ENCODE measurements at places on chromosomes 1 and 21.

GRCh38 chr1:187787736-187788135 lies 959.0 kb downstream of the PLA2G4A start:
- no peak for DNase-seq

DNA sequence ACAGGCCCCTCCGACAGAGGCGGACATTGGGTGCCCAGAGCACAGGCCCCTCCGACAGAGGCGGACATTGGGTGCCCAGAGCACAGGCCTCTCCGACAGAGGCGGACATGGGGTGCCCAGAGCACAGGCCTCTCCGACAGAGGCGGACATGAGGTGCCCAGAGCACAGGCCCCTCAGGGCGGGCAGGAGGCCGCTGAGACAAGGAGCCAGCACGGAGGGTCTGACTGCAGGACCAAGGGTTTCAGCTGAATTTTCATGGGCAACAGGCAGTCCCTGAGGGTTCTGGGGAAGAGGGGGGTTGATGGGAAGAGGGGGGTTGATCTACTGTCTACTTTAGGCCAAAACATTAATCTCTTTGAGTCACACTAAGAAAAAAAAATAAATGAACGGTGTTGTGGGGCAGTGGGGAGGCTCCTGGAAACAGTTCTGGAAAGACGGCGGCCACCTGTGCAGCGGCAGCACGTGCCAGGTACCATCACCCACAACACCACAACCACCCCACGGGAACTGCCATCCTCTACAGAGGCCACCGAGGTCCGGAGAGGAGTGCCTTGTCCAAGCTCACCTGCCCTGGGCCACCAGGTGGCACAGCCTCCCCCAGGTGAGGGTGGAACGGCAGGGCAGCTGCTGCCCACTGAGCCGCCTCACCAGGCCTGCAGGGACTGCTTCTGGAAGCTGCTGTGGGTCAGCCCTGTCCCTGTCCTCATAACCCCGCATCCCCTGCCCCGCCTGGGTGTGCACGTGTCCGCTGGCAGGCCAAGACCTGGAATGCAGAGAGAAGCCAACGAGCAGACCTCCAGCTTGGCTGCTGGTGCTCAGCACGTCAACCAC lies 20.5 kb downstream of the PRDM15 start:
- no peak for DNase-seq

GRCh38 chr1:48043622-48044021 lies 46.4 kb upstream of the TRABD2B start:
- DNase-seq, result no peak

DNA sequence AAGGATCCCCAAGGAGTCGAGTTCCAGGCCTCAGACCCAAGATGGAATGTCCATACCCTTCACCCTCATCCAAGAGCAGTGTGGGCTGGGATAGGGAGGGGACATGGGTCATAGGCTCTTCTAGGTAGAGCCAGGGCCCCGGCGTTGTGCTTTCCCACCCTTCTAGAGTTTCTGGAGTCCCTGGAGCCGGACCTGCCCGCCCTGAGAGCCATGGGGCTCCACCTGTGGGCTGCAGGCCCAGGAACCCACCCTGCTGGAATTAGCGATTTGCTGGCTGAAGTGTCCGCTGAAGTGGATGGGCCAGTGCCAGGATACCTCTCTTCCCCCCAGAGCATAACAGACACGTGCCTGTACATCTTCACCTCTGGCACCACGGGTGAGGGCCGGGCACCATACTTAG lies 1.1 kb downstream of the SLC27A3 start:
- no peak for DNase-seq

- no peak for DNase-seq
These were observed 75.8 kb downstream of the PGBD5 start for GRCh38 chr1:230350208-230350921.

DNA sequence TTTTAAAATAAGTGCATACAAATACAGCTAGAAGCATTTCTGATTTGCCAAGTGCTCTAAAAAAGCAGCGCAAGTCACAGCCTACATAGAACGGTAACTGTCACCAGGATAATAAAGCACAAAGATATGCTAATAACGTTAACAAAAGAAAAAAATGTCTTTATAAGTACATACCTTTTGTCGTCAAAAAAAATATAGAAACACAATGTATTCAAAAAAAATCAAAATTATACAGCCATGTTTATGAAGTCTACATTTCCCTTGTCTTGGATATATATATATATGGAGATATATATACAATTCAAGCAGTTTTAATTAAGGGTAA lies 3.2 kb downstream of the IRF2BP2 start:
- DNase-seq, result no peak

- no peak for DNase-seq
These were observed 7.7 kb upstream of the CD5L start for GRCh38 chr1:157849229-157849875.

DNA sequence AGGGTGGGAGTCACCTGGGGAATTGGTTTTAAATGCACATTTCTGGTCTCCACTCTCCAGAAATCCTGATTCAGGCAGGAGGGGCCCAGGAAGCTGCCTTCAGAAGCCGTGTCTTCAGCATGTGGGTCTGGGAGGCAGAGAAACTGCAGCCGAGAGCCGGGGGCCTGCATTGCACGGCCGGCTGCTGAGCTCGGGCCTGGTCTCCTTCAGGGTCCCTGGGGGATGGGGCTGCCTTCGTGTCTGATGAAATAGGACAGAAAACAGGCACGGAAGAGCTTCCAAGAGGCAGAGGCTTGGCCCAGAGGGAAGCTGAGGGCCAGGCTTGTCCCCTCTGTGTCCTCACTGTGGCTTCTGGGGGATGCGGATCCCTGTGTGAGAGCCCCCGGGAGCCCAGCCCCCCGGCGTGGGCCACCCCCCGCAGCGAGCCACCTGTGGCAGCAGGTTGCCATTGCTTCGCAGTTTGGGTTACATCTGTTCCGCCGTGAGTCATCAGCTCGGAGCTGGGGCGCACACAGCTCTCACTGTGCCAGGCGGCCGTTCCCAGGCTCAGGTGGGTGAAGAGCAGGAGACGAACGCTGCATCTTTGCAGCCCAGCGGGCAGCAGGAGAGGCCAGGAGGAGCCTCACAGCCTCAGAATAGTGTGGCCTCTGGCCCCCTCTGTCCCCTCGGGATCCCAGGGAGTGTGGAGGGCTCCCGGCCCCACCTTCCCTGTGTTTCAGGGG lies 72.4 kb downstream of the AJAP1 start:
- DNase-seq, result no peak

GRCh38 chr21:45253180-45253579 lies 34.5 kb downstream of the POFUT2 start:
- DNase-seq, result no peak

GRCh38 chr1:152436593-152437496 lies 22.8 kb upstream of the CRNN start:
- no peak for DNase-seq

DNA sequence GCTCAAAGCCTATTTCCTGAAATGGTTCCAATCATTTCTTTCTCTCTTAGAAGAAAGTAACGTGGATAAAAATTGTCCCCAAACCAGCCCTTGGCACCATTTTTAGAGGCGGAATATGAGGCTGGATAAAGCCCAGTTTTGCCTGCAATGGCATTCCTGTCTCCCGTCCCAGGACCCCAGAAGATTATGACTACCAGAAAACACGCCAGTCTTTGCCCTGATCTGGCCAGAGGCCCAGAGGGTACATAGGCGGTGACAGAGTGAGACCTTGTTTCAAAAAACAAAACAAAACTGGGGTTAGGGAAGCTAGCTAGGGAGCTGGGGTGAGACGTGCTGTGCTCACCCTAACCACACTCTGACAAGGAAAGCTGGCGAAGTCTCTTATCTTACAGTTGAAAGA lies at the start of gene AADACL4:
TSS of gene AADACL4 (plus strand) at position 301 of the 400 bp plus-strand sequence. CDS start 462 bp downstream, outside the sequence.
- no peak for DNase-seq

DNA sequence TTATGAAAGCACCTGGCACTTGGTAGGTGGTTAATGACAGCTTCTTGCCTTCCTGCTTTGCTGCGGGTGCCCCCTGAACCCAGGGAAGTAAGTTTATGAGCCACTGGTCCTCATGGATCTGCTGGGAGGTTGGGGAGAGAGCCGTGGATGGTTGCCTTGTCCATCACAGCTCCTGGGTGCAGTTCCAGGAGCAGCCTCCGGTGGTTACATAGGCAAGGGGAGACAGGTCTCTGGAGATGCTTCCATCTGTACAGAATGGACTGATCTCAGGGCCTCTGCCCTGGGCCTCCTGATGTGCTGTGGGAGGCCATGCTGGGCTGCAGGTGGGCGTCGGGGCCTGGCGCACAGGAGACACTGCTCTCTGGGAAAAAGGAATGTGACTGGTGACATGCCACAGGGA lies 31.6 kb upstream of the ARHGEF10L start:
- DNase-seq, result no peak

- DNase-seq, result no peak
These were observed 24.4 kb upstream of the HUNK start for GRCh38 chr21:31848326-31848985.

DNA sequence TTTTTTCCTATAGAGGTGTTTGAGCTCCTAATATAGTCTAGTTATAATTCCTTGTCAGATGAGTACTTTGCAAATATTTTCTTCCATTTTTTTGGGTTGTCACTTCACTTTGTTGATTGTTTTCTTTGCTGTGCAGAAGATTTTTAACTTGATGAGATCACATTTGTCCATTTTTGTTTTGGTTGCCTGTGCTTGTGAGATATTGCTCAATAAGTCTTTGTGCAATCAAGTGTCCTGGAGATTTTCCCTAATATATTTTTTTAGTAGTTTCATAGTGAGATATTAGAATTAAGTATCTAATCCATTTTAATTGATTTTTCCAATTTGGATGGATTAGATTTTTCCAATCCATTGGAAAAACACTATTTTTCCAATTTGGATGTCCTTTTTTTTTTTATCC lies 1395.5 kb downstream of the PLA2G4A start:
- DNase-seq, result no peak
